ENCODE measurements at places on chromosomes 12 and 14. TPM values are rescaled to one million over a fixed set of nuclear protein-coding genes. Genes with fewer than 3 reads are reported as not detected.

BCL7A gene
- total RNA-seq = 28.8 TPM

CISTR gene
- not detected for total RNA-seq

PIK3C2G gene
- total RNA-seq = not detected

- no peak for DNase-seq
These were observed 49.8 kb downstream of the NUAK1 start for GRCh38 chr12:106088811-106089485.

DNA sequence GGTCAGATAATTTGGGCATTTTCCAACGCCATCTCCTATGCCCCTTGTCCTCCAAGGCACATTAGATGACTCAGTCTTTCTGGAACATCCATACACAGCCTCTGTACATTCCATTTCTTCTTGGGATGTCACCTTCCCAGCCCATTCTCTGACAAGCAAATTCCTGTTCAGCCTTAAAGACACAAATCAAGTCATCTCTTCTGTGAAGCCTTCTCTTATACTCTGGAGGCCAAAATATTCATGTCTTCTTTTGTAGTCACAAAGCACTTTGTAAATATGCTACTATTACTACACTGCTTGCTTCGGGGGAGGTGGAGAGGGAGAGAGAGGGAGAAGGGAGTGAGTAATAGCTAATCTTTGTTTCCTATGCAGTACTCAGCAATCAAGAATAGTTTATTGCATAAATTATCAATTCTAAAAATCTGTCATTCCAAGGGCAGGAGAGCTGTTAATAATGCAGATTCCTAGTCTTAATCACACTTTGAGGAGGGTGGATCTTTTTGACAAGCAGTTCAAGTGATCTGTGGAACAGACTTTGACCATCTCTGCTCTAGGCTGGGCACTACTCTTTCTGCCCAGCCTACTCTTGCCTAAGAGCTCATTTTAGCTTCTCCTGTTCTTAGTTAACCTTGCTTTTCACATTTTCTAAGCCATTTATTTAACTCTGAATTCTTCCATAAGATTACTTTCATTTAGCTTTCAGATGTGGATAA is 27.9 kb downstream of the KCNMB4 start:
- DNase-seq = no peak

- DNase-seq = no peak
These were observed 31.6 kb downstream of the PDE6H start for GRCh38 chr12:15004421-15004820.

DNA sequence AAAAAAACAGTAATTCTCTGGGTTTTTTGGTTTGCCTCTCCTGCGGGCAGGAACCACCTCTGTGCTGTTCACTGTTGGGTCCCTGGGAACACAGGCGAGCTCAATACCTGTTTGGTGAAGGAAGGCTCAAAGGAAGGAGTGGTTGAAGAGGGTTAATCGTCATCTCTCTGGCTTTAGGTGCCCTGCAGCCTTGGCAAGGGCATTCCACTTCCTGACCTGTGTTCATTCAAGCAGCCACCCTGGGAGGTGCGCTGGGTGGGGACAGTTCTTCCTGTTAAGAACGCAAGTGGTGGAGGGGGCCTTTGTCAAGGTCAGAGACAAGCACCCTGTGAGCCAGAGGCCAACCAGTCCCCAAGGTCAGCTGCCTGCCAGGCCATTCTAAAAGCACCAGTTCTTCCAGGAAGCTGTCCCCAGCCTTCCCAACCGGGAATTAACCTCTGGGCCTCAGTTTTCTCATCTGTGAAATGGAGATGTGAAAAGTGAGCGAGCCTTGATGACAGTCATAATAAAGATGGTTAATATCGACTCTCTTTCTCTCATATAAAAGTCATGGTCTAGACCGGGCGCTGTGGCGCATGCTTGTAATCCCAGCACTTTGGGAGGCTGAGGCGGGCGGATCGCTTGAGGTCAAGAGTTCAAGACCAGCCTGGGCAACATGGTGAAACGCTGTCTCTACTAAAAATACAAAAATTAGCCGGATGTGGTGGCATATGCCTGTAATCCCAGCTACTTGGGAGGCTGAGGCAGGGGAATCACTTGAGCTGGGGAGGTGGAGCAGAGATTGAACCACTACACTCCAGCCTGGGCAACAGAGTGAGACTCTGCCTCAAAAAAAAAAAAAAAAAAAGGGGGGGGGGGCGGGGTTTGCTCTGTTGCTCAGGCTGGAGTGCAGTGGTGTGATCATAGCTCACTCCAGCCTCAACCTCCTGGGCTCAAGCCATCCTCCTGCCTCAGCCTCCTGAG is 6.1 kb downstream of the RHOF start:
- no peak for DNase-seq

DNA sequence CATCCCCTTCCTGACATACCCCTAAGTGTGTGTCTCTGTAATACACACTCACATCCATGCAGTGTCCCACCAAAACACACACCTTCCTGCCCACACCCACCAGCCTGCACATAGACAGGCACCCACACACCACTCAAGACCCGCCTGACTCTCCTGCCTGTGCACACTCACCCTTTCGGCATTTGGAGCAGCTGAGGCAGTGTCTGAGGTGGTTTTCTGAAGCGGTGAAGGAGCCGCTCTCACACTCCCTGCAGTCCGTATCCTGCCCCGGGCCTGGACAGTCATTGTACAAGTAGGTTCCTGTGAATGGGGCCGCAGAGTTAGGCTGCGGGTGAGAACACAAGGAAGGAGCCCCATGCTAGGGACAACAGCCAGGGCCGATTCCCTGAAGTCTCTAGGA is 8.3 kb downstream of the TNFRSF1A start:
- no peak for DNase-seq

- peak; percentile 6 for DNase-seq
These were observed 1.4 kb downstream of the LRFN5 start for GRCh38 chr14:41607966-41608663.

Measured in Caki2 (cell line).